RWPE1 (cell line): ENCODE measurements at places on chromosomes 6 and 20.
A peak's percentile ranks its signal among the peaks of the same experiment; 100 is the strongest.

GRCh38 chr6:90199900-90200299 lies 96.7 kb downstream of the BACH2 start:
- DNase-seq = no peak

- no peak for DNase-seq
Observed at GRCh38 chr20:25039697-25040437, 18.1 kb downstream of the ACSS1 start.

- DNase-seq = no peak
Observed at GRCh38 chr20:56217829-56218228, 30.7 kb upstream of the MC3R start.

DNA sequence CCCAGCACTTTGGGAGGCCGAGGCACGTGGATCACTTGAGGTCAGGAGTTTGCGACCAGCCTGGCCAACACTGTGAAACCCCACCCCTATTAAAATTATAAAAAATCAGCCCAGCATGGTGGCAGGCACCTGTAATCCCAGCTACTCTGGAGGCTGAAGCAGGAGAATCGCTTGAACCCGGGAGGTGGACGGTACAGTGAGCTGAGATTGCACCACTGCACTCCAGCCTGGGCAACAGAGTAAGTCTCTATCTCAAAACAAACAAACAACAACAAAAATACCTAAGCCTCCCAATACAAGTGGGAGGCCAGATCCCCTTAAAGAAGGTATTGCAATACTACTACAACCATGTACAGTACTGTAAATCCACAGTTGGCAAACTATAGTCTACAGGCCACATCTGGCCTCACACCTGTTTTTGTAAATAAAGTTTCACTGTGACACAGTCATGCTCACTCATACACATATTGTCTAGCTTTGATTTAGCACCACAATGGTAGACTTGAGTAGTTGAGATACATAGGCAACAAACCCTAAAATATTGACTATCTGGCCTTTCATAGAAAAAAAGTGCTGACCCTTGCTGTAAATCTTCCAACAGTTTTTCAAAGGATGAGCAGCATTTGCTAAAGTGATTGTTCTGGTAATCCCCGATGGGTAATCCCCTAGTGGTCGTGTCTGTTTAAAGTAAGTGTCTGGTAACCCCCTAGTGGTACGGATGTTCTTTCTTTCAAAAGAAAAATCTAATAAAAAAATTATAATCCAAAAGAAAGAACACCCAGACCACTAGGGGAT lies 202.0 kb downstream of the RNGTT start:
- DNase-seq = no peak

DNA sequence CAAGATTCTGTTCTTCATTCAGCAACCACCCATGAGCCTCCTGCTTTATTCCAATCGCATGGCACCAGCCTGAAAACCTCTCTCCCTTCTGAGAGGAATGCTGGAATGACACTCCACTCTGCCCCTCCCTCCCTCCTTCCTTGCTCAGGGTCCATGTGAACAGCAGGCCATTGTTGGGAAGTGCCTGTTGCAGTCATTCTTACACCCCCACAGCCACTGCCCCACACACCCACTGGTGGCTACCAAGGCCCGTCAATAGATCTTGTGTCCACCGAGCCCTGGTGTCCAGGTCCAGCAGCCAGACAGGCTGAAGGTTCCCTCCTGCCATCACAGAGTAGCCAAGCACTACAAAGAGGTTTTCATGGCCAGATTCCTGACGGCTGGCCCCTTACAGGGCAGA lies 6.5 kb downstream of the PDRG1 start:
- no peak for DNase-seq

DNA sequence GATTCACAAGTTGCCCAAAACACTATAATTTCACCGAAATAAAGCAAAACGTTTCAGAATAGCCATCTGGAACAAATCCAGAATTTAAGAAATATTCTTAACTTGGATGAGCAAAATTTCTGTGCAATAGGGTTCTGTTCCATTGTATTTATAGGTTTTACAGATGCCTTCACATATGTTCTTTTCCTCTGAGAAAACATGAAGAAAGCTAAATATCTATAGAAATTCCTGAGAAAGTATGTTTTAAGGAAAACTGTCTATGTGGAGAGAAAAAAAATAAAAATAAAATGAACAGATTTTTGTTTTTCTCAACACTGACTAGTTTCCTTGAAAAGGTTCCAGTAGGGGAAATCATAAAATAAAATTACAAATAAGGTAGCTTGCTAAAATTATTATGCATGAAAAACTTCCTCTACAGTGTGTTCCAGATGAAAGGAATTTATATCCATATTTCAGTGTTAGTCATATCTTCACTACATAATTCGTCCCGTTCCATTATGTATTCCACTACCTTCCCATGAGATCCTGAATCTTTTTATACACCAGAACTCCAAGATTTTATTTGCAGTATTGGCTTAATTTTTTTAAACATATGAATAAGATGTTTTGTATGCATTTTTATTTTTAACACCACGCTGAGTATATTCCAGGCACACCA lies 42.4 kb upstream of the TMX4 start:
- DNase-seq = no peak

DNA sequence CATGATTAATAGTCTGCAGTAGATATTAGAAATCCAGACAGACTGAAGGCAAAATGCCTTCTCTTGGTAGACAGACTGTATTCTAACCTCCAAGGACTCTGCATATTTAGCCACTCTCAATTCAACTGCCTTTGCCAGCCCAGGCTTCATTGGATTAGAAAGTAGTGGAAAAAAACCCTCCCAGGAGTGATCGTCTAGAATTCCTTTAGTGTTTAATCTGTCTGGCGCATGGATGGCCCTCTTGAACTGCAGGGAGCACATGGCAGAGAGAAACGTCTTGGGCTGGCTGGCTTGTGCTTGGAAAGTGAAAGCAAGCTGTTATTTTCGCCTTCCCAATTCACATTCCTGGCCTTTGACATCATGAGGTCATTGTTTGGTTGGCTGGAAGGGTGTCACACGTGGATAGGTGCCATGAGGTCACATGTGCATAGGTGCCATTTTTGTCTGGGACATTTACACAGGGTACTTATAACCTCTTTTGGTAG lies 30.9 kb upstream of the NEDD9 start:
- peak; percentile 45 for DNase-seq

DNA sequence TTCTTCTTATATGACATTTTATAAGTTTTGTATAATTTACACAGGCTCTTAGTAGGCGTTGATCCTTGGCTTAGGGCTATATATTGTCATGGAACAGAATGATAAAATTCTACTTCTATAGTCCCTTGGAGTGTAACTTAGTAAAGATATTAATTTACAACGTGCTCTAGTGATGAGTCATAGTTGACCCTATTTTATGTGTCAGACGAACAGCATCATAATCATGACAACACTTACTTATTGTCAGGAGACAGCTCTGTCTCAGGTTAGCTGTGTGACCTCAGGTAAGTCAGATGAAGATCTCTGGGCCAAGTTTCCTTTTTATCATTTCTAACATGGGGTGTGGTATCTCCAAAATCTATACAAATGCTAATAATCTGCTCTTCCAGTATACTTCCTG lies 473.5 kb downstream of the UTRN start:
- peak; percentile 30 for DNase-seq

DNA sequence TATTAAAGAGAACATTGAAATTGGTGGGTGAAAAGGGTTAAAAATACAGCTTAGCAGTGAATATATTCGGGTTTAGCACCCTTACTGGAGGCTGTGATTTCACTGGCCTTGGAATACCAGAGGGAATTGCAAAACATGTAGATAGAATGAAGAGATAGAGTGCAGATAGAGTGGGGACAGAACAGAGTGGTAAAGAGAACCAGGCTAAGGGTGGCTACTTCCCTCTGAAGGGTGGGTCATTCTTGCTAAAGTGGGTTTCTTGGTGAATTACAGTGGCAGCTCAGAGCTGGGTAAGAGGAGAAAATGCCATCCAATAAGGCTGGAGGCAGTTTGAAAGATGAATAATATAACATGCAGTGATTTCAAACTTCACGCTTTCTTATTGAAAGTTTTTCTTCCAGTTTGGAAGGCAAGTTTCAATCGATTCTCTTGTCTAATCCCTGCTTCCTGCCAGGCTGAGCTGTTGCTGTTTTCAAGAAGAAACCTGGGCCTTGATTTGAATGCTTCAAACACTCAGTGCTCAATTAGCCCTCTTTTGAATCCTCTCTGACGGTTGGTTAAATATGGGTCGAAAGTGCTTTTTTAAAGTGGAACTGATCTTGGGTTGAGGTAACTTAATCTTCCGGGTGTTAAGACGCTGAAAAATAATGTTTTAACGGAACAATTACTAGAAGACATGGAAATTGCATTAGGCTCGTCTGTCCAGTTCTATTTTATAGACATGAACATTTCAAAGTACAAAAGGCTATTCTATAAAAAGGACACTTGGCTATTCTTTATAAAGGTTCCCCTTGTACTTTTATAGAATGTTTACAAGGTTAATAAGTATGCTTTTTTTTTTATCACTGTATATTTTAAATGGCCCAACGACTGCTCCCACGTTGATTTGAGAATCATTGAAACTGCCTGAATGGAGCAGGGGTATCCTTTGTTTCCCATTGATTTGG lies 203.3 kb downstream of the BCAS1 start:
- DNase-seq = no peak

GRCh38 chr6:167906899-167907298 lies 80.2 kb downstream of the AFDN start:
- peak; percentile 20 for DNase-seq

DNA sequence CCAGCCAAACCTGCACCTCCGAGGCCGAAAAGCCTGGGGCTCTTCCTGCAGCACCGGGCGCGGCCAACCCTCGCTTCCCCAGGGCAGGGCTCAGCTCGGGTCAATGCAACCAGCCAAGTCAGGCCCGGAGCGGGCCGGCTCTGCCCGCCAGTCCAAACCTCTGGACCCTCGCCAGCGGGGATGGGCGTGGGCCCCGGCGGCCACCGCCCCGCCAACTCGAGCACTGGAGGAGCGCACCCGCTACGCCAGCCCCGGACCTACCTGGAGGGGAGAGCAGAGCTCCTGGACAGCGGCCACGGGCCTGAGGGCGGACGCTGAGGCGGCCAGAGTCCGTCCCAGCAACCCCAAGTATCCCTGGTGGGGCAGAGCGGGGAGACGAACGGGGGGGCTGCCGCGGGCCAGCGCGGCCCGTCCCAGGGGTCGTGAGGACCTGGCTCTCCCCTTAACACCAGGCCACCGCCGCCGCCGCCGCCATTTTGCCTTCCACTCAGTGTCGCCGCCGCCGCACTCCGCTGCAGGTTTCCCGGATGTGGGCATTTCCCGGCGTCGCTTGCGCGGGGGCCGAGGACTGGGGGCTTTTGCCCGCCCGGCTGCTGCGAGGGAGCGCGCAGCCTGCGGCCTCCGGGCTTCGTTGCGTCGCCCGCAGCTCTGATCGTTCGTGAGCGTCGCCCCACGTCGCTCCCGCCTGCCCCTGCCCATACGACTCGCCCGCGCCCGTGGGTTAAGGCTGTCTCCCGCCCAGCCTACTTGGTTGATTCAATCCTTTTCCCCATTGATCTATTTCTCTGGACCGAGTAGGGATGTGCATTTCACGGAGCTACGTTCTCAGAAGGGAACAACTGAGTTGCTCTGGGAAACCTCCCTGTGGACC lies at the start of gene LATS1:
TSS of gene LATS1 (minus strand) at position 514 of the 871 bp plus-strand sequence. CDS start 15,975 bp downstream, outside the sequence.
- DNase-seq = peak; percentile 85

GRCh38 chr6:4936681-4937041 lies 67.2 kb downstream of the RPP40 start:
- DNase-seq = peak; percentile 37

DNA sequence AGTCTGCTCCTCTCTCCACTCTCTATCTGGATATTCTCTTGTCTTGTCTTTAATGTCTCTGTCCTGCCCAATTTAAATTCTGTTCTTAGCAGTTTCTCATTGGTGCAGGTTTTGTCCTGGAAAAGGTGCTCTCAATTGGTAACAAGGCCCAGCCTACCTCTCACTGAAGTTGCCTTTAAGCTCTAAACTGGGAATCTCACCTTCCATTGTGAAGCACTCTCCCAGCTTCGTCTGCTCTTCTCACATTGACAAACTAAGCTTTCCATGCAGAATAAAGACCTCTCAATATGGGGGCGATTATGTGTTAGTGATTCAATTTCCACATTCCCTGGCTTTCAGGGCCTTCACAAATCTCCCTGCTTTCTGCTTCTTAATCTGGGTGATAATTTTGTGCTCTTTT lies 1712.2 kb downstream of the GRIK2 start:
- no peak for DNase-seq

DNA sequence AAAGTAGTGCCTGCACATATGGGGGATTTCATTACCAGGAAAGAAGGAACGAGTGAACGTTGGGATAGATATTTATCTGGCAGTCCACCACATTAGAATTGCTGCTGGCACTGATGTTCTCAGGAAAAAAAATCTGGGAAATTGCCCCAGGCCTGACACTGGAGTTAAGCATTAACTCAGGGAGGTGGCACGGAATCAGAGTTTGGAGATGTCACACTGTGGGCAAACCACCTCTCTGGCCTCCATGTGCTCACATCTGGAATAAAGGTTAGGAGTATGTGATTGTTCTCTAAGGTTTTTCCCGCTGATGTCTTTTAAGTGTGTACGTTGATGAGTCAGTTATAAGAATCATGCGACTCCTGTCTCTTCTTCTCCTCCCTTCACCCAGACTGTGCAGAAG lies 7.9 kb downstream of the TGM3 start:
- no peak for DNase-seq

GRCh38 chr6:139473231-139473701 lies 98.8 kb upstream of the CITED2 start:
- DNase-seq = no peak

GRCh38 chr6:68127074-68127473 lies 508.0 kb upstream of the ADGRB3 start:
- DNase-seq = no peak

- no peak for DNase-seq
Observed at GRCh38 chr6:100846276-100846675, 34.9 kb downstream of the ASCC3 start.

DNA sequence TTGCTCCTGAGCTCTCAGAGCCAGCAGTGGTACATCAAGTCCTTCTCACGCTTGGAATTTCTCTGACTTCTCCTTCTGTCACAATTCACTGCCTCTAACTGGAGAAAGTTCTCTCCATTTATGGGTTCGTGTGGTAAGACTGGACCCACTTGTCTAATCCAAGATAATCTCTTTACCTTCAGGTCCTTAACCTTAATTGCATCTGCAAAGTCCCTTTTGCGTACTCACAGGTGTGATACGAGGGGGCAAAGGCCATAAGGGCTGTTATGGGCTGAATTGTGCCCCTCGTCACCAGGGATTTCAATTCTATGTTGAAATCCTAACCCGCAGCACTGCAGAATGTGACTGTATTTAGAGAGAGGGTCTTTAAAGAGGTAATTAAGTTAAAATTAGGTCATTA lies 27.5 kb upstream of the TBC1D22B start:
- no peak for DNase-seq
